HS-27A (cell line): ENCODE measurements at places on chromosomes 3 and 15.

DNA sequence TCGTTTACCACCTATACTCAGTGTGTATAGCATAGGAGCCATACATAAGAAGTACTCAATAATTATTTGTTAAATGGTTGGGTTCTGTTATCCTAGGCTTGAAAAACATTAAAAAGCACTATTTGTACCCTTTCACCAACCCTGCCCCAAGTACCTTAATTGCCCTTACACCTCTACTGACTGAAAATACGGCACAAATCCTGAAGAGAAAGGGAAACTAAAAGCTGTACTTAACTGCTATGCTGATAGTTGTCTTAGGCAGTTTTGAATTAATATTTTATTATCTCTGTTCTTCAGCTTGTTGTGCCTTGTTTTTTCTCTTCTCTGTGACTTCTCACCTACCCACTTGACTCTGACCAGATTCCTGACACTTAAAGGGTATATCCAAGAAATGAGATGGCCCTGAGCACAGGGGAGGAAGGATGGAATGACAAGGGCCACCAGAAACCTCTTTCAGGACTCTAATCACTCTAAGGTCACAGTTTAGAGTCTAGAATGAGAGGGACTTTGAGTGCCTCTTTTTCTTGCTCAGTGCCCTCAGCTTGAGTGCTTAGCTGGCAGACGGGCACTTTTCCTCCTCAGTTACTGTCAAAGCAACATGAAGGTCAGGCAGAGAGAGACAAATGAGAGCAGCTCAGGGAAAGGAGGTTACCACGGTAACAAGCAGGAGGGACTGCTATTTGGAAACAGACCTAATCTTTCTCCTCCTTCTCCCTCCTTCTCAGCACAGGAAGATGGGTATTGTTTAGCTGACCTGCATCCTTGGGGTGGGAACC is 136.5 kb downstream of the ZNF609 start:
- no peak for DNase-seq

- DNase-seq, result no peak
These were observed 407.8 kb downstream of the SHQ1 start for GRCh38 chr3:72440491-72440890.

DNA sequence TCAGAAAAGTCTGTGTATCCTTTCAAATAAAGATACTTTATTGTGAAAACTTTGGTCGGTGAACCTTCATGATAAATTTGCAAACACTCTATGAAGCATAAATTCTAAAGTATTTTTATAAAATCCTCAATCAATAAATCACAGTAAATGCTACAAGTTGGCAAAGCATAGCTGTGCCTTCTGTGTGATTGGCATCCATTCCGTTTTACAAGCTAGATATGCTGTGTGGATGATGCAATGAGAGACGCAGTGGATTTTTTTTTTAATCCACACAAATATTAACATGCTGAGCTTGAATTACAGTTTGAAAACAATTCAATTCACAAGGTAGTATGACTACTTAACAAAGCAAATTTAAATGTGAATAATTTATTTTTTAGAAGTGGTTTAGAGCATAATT is 937.2 kb downstream of the ZPLD1 start:
- no peak for DNase-seq

- DNase-seq, result no peak
These were observed 175.7 kb upstream of the SEMA6D start for GRCh38 chr15:47541562-47541961.

GRCh38 chr3:62723166-62723913 is 151.9 kb downstream of the CADPS start:
- no peak for DNase-seq

GRCh38 chr3:183808355-183808754 is 17.0 kb downstream of the MAP6D1 start:
- no peak for DNase-seq

DNA sequence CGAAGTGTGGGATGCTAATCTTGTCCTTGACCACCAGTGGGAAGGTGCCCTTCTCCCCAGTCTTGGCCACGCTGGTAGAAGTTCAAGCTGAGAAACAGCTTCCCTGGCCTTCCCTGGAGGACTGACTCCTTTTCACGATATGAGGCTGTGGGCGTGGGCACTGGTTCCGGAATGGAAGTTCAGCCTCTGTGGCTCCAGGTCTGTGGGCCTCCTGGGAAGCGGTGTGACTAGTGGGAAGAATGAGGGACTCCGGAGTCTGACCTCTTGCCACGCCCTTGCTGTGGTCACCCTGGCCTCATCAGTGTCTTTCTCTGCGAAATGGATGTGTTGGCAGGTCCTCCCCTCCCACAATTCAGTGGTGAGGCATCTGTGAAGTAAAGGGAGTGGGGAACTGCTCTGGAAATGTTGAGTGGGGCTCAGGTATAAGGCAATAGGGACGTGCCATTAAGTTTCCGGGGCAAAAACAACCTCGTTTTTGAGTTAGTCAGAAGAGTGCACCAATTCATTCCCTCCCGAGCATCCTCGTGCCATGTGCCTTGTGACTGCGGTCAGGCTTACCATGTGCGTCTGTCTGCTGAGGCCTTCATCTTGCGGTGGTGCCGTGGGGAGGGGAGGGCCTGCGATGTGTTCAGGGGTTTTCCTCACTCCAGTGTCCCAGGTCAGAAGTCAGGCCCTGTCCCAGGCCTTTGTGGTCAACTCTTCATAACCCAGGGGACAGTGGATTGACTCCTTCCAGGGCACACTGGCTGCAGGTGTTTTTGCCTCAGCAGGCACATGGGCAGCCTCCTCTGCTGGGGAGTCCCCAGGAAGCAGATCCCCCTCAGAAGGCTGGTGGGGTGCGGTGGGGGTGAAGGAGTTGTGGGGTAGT is 11.8 kb upstream of the SEC13 start:
- no peak for DNase-seq

GRCh38 chr3:58135712-58136543 is 74.8 kb downstream of the DNASE1L3 start:
- DNase-seq, result no peak

- no peak for DNase-seq
These were observed 29.0 kb upstream of the NR2E3 start for GRCh38 chr15:71781179-71781964.

DNA sequence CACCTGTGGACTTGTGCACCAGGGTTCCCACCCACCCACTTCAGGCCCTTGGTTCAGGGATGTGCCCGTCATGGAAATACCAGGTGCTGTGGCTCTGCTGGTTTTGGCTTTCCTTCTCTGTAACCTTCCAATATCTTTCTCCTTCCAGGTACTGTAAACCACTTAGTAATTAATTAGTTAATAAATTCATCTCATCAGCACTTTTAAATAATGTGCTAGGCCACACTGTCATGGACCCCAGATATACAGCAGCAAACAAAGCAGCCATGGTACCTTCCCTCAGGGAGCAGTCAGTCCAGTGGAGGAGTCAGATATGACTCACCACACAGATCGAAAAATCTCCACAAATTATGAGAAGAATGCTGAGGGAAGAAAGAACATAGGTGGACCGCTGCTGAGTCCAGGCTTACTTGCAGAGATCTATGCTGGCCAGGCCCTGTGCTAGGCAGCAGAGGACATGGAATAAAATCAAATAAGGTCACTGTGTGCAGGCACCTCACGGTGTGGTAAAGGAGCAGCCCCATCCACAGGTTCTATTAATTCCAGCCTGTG is 6.8 kb upstream of the GATA2 start:
- DNase-seq, result no peak

DNA sequence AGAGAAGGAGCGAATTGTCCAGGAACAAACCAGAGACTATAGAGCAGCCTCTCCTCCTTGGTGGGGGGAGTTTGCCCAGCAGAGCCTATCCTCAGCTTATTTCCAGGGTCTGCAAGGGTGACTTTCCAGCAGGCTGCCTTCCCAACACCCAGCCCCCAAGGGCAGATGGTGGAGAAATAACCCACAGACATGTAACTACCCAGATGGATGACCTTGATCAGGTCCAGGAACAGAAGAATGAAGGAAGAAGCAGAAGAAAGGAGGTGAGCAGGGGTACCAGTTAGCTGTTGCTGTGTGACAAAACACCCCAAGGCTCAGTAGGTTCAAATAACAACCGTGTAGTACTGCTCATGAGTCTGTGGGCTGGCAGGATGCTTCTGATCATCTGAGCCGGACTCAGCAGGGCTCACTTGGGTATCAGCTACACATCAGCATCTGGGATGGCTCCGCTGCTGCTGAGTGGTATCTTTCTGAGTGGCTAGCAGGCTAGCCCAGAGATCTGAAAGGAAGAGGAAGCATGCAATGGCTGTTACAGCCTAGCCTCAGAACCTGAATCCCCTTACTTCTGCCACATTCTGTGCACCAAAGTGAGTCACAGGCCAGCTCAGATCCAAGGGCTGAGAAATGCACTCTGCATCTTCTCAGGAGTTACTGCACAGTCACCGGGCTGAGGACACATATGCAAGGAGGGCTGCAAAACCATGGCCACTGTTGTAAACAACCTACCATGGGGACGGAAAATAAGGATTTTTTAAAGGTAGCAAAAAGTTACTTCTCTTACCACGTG is 22.2 kb upstream of the TXNRD3 start:
- DNase-seq, result no peak

DNA sequence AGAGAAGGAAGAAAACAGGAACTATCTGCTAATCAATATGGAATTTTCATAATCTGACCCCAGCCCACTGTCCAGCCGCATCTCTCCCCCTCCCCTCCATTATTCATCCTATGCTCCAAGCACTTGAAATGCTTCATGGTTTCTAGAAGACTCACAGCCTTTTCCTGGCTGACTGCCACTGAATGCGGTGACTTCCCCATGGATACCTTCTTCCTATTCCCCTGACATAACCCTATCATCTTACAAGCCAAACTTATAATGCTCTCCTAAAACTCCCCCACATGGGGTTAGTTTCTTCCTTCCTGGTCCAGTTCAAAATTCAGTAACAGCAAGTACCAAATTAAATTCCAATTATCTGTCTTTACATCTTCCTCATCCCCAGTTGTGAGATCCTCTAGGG is 31.2 kb upstream of the PTX3 start:
- no peak for DNase-seq

- no peak for DNase-seq
These were observed 351.8 kb downstream of the OTOL1 start for GRCh38 chr3:161848376-161848775.
